ENCODE measurements at places on chromosomes 1 and 21. TPM values are rescaled to one million over a fixed set of nuclear protein-coding genes. Genes with fewer than 3 reads are reported as not detected.

Gene TMEM82
- not detected for total RNA-seq

Gene CLCA4
- total RNA-seq, result not detected

Gene TMEM52
- total RNA-seq, result not detected

Gene DIO1
- total RNA-seq, result 219 TPM

Gene LRRC53
- not detected for total RNA-seq

Gene MYOC
- 12.9 TPM for total RNA-seq

Gene SYNC
- 7.3 TPM for total RNA-seq

GRCh38 chr1:200179126-200179780 is 151.7 kb downstream of the NR5A2 start:
- H3K4me1 ChIP-seq, result peaks cover 10% of the 10 kb centered on the region
- no peak overlapping the region for H3K27ac ChIP-seq
- no peaks in the 10 kb centered on the region for H3K36me3 ChIP-seq
- no peak overlapping the region for H3K4me3 ChIP-seq
- no peaks in the 10 kb centered on the region for H3K27me3 ChIP-seq
- DNase-seq, result no peak

- H3K4me3 ChIP-seq, result no peak overlapping the region
- H3K36me3 ChIP-seq, result no peaks in the 10 kb centered on the region
- no peaks in the 10 kb centered on the region for H3K27me3 ChIP-seq
- peaks cover 7% of the 10 kb centered on the region for H3K4me1 ChIP-seq
These were observed 3.9 kb upstream of the IFI44 start for GRCh38 chr1:78645723-78646122.

DNA sequence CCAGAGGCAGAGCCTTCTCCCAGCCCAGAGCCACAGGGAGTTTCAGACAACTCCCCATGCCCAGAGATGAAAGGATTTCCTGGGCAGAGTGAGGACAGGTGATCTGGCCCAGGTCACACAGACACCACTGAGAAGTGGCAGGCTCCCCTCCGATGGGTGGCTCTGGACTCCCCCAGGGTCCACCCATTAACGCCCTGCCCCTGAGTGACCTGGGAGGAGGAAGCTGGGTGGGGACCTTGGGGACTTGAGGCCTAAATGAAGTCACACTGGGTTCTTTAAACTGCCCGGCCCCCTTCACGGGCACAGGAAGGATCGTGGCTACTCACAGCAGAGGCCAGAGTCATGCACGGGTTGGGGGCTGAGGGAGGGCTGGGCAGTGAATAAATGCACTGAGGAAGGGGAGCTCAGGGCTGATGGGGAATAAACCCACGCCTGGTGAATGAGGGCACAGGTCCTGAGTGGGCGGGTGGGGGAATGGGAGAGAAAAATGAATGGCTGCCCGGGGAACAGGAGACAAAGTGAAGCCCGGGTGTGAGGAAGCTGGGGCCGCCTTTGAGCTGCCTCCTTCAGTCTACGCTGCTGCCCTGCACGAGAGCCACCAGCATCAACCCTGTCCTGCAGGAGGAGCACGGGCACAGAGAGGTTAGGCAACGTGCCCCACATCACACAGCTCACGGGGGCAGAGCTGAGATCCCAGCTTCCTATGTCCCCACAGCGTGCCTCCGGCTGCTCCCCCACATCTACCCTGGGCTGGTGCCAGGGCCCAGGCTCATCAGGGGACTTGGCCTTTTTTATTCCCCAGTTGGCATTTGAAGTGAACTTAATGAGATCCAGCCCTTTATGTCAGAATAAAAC is 404.3 kb downstream of the MATN1 start:
- H3K4me1 ChIP-seq, result no peaks in the 10 kb centered on the region
- no peaks in the 10 kb centered on the region for H3K36me3 ChIP-seq
- no peak overlapping the region for H3K27ac ChIP-seq
- no peaks in the 10 kb centered on the region for H3K27me3 ChIP-seq
- no peak for DNase-seq

DNA sequence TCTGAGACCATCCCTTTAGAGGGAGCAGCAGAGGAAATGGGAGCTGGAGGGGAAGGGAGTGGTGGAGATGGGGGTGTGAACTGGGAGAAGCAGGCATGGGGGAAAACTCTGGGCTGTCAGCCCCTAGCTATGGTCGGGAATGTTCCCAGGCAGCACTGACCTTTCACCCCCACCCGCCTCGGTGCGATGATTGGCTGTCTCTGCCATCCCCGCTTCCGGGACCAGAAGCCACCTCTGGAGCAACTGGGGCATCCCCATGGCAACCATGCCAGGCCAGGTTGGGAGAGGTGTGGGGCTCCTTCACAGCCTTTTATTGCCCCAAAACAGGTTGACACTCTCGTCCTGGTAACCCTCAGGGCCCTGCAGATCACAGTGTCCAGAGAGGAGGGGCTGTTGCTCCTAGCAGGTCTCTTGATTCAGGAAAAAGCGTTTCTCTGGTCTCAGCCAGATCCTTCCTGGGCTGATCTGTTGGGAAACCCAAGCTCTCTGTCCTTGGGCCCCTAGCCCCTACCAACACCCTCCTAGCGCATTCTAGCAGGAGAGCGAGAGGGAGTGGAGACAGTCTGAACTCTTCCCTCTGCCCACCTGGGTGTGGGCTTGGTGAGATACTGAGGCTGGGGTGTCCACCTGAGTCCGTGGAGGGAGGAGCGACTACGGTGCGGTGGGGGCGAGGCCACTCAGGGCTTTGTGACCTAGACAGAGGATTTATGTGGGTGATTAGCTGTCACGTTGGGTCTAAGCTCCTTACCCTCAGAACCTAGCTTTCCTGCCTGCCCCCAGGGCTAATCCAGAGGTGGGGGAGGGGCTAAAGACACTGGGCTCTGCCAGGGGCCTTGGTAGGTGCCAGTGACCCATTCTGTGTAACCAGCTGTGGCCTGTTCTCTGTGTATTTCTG is 12.2 kb upstream of the SLC6A9 start:
- H3K4me3 ChIP-seq, result no peak overlapping the region
- H3K27ac ChIP-seq, result no peak overlapping the region
- no peak for DNase-seq
- no peaks in the 10 kb centered on the region for H3K4me1 ChIP-seq
- no peaks in the 10 kb centered on the region for H3K27me3 ChIP-seq

DNA sequence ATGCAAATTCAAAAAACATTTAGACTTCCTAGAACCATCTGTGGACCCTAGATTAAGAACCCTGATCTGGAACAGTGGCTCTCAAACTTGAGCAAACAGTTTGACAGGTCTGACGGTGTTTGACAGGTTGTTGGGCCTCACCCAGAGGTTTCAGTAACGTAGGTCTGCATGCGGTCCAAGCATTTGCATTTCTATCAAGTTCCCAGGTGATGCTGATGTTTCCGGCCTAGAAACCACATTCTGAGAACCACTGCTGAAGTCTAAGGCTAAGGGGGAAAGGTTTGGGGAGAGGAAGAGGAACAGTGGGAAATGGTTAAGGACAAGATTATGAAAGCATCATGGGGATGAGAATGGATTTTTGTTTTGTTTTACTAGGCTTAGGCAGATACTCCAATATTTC is 48.6 kb downstream of the MDM4 start:
- H3K27ac ChIP-seq, result peak overlapping the region; percentile 19
- H3K4me1 ChIP-seq, result peaks cover 59% of the 10 kb centered on the region
- DNase-seq, result no peak
- H3K27me3 ChIP-seq, result no peaks in the 10 kb centered on the region
- H3K36me3 ChIP-seq, result no peaks in the 10 kb centered on the region

GRCh38 chr1:15426492-15427279 is 11.6 kb upstream of the CTRC start:
- no peak overlapping the region for H3K4me3 ChIP-seq
- peaks cover 9% of the 10 kb centered on the region for H3K36me3 ChIP-seq
- H3K27me3 ChIP-seq, result no peaks in the 10 kb centered on the region
- no peak for DNase-seq

GRCh38 chr1:67792741-67793458 is 40.4 kb downstream of the GNG12 start:
- H3K4me3 ChIP-seq, result no peak overlapping the region
- no peak for DNase-seq
- no peaks in the 10 kb centered on the region for H3K27me3 ChIP-seq
- peak overlapping the region; percentile 43 for H3K27ac ChIP-seq
- peaks cover 40% of the 10 kb centered on the region for H3K4me1 ChIP-seq
- no peaks in the 10 kb centered on the region for H3K36me3 ChIP-seq

DNA sequence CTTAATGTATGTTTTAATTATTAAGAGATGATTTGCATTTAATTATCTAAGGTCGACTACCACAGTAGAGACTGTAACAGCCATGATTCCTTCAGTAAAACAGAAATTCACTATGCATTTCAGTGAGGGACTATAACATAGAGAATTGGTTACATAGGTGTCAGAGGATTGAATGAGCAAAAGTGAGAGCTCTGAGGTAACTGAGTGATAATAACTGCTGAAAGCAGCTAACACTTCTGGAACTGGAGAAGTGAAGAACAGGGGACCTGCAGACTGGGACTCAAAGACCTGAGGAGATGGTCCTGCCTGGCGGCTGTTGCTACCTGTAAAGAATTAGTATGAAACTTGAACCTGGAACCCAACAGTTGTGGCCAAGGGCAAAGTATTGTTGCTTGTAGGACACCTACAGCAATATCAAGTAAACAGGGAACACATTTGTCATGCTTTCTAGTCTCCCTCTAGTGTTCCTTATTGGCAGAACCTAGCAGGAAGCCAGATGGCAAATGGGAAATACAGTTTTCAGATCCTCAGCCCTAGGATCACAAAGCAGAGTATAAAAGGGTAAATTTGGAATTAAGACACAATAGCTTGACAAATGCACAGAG is 110.6 kb downstream of the HS2ST1 start:
- no peak overlapping the region for H3K4me3 ChIP-seq
- H3K27me3 ChIP-seq, result no peaks in the 10 kb centered on the region
- no peaks in the 10 kb centered on the region for H3K4me1 ChIP-seq
- DNase-seq, result no peak
- H3K27ac ChIP-seq, result no peak overlapping the region
- H3K36me3 ChIP-seq, result no peaks in the 10 kb centered on the region

DNA sequence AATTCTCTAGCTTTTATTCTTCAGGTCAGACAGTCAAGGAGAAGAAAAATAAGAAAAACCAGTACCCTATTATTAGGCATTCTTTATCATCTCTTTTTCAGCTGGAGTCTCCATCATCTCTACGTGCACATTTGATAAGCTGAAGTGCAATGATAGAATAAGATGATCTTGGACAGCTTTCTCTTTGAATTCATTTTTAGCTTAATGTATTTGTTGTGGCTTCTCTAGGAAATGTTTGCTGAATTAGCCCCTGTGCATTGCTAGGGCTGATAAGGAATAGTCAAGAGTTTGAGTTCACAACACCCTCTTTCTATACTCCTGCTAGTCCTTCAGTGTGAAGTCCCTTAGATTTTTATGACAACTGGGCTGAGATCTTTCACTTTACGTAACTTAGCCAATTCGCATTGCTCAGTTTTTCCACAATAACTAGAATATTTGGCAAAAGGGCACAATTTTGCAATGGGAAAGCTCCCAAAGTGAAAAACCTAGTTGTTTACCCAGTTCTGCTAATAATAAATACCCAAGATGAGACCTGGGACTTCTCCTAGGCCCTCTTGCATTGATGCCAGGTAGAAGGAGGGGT is 7.0 kb upstream of the KCNJ15 start:
- no peak overlapping the region for H3K27ac ChIP-seq
- H3K27me3 ChIP-seq, result no peaks in the 10 kb centered on the region
- no peak for DNase-seq
- H3K36me3 ChIP-seq, result no peaks in the 10 kb centered on the region
- peaks cover 24% of the 10 kb centered on the region for H3K4me1 ChIP-seq

DNA sequence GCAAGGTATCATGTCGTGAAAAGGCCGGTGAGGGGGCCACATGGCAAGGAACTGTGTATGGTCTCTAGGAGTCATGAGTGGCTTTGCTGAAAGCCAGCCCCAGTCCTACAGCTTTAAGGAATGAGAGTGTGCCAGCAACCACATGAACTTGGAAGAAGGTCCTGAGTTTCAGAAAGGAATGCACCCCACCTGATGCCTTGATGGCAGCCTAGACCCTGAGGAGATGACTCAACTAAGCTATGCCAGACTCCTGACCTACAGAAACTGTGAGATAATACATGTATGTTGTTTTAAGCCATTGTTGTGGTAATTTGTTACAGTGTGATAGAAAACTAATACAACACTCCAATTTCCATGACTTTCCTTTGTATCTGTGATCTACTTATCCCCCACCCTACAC is 33.5 kb upstream of the AKT3 start:
- no peaks in the 10 kb centered on the region for H3K27me3 ChIP-seq
- DNase-seq, result no peak
- no peaks in the 10 kb centered on the region for H3K36me3 ChIP-seq
- H3K4me3 ChIP-seq, result no peak overlapping the region
- H3K27ac ChIP-seq, result no peak overlapping the region

DNA sequence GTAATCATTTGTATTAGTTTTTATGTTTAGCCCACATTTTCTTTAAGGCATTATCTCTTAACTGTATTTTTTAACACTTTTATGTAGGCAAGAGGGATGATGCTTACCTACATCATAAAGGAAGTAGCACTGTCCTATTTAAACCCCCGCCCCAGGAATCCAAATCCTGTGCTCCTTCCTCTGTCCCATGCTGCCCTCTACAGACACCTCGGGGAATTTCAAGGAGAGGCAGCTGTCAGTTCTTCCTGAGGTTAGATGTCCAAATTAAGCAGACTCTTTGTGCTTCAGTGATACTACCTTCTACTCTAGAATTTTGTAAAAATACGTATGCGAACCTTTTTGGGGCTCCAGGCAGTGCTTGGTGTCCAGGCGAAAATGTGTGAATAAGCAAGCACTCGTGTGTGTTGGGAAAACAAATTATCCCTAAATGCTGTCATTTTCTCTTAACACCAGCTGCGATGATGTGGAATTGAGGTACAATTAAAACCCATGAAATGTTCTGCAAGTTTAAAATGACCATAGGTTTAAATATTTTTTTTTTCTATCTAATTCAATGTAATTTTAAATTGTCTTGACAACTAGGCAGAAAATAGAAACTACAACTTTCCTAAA is 19.2 kb downstream of the CRCT1 start:
- no peak for DNase-seq
- no peaks in the 10 kb centered on the region for H3K36me3 ChIP-seq
- H3K27ac ChIP-seq, result no peak overlapping the region
- no peak overlapping the region for H3K4me3 ChIP-seq

DNA sequence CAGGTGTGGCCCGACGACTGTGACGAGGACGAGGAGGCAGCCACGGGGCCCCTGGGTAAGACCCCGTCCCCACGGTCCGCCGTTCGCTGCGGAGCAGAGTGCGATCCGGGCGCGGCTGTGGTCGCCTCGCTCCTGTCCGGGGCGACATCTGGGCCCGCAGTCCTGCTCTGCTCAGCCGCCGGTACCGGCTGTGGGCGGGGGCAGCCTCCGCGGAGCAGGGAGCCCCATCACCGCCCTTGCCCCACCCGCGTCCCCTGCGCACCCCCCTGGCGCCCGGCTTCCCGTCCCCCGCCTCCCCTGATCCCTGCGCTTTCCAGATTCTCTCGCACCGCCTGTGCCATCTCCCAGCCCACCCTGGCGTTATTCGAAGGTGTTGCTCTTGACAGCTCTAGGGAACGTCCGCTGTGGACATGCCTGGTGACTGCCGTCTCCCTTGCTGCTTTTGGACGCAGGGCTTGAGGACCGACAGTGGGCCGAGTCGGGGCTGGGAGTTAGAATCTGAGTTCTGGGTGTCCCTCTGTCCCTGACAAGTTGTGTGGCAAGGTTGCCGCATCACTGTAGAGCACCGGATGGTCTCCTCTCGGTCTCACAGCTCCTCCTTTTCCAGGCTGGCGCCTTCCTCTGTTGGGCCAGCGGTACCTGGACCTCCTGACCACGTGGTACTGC is 596 bp downstream of the TOR3A start:
- H3K4me3 ChIP-seq, result peak overlapping the region; percentile 84
- H3K4me1 ChIP-seq, result peaks cover 13% of the 10 kb centered on the region
- DNase-seq, result peak; percentile 47
- H3K27ac ChIP-seq, result peak overlapping the region; percentile 76
- no peaks in the 10 kb centered on the region for H3K36me3 ChIP-seq

All from thyroid gland (tissue), 4 donors.